K562 (cell line): ENCODE measurements at places on chromosomes 11 and 22. TPM values are rescaled to one million over a fixed set of nuclear protein-coding genes. Genes with fewer than 3 reads are reported as not detected.

PATE4 gene
- total RNA-seq: not detected in 2 replicates

OR51F2 gene
- not detected in 2 replicates for total RNA-seq

OSM gene
- not detected in 2 replicates for total RNA-seq

LARGE1 gene
- 0.22 and 0.66 TPM in 2 replicates for total RNA-seq

OR2D2 gene
- 0.22 and 0.38 TPM in 2 replicates for total RNA-seq

DDIAS gene
- total RNA-seq: 15.4 and 17.6 TPM in 2 replicates
